ENCODE measurements at places on chromosomes 12 and 14.

DNA sequence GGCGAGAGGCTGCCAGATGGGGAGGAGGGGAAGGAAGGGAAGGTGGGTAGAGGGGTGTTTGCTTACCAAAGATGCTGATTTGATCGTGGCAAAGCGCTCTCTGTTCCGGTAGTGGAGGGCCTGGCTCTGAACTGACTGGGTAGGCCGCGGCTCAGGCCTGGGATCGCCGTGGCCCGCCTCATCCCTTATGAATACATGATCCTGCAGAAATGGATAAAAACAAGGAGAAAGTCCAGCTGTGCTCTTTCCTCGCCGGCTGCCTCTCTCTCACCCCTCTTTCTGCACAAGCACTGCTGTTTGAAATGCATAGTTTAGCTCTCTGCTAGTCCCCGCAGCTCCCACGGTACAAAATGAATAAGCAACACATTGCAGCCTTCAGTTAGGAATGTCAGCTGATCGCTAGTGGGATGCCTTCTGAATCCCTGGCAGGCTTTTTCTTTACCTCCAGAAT is 53.8 kb downstream of the PEBP1 start:
- DNase-seq: no peak

- DNase-seq: no peak
Measured at GRCh38 chr12:1428671-1429070, 165.7 kb downstream of the FBXL14 start.

GRCh38 chr12:68487721-68488309 is 122.9 kb upstream of the RAP1B start:
- DNase-seq: no peak

- no peak for DNase-seq
Measured at GRCh38 chr14:74348735-74349463, 628 bp downstream of the VRTN start.

- no peak for DNase-seq
Measured at GRCh38 chr14:96263347-96264199, 7.6 kb downstream of the BDKRB1 start.

- no peak for DNase-seq
Measured at GRCh38 chr12:107339932-107340331, 246.6 kb upstream of the CRY1 start.

GRCh38 chr12:61272441-61272840 is 987.8 kb upstream of the USP15 start:
- DNase-seq: no peak

DNA sequence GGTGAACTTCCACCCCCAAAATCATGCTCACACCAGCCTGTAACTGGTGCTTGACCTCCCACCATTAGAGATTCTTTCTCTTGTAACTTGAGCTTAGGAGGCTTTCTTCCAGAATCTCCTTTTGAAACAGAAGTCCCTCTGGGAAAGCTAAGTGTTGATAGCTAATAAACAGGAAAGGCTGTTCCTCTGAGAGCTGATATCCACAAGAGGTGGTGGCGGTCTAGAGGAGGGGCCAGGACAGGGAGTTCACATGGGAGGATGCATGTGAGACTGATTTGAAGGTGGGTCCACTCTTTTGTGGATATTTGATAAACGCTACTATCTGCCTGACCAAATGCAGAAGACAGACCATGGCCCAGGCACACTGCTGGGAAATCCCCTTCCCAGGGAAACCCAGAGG is 10.2 kb upstream of the PRMT8 start:
- no peak for DNase-seq

DNA sequence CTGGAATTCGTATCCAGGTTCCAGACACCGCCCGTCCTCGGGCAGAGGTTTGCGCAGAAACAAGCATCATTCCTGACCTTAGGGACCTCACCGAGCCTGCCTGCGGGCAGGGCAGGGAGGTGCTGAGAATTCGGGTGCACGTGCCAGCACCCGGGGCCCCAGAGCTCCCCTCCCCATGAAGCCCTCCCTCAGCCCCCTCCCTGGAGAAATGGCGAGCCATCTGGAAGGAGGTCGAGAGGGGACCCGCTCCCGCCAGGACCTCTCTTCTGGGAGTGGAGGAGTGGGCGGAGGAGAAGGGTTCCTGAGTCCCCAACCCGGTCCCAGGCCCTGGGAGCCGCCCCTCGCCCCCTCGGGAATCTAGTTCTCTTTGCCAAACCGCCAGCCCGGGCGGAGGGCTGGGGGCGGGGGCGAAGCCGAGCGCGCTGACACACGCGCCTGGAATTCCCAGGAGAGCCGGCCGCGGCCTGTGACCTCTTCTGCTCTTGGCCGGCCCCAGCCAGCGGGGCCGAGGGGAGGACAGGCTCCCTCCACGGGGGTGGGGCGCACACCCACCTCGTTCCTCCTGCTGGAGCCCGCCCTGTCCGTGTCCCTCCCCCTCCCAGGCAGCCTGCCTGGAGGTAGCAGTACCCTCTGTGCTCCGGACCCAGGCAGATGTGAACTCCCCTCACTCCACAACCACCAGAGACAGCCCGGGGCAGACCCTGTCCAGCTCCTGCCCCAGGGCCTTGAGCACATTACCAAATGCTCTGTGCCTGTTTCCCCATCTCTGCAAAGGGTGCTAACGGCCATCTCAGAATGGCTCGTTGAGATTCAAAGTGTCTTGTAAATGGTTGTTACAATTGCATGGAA is 23.0 kb upstream of the GPR132 start:
- DNase-seq: no peak

GRCh38 chr12:1932264-1932777 is 13.9 kb upstream of the CACNA2D4 start:
- no peak for DNase-seq

DNA sequence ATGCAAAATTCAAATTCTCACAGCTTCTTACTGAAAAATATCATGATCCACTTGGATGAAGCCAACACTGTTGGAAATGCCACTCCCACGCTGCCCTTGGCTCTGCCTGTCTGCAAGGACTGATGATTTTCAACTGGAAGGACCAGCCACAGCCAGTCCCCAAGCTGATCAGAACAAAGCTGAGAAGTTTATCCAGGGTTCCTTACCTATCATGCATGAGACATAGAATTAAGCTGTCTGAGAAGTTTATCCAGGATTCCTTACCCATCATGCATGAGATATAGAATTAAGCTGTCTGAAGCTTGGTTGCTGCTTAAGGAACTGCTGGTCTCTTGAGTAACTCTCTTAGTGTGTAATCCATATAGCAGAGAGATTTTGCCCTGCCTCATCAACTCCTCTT is 159.8 kb upstream of the TMEM260 start:
- no peak for DNase-seq

GRCh38 chr12:64240781-64241180 is 18.7 kb upstream of the KICS2 start:
- no peak for DNase-seq

GRCh38 chr12:103422328-103422727 is 73.4 kb downstream of the C12orf42 start:
- DNase-seq: no peak

- DNase-seq: no peak
Measured at GRCh38 chr14:23614395-23614828, 21.8 kb upstream of the DHRS2 start.

GRCh38 chr14:59293935-59294661 is 105.6 kb downstream of the DAAM1 start:
- DNase-seq: no peak

GRCh38 chr14:50510157-50510556 is 22.2 kb downstream of the MAP4K5 start:
- DNase-seq: no peak

DNA sequence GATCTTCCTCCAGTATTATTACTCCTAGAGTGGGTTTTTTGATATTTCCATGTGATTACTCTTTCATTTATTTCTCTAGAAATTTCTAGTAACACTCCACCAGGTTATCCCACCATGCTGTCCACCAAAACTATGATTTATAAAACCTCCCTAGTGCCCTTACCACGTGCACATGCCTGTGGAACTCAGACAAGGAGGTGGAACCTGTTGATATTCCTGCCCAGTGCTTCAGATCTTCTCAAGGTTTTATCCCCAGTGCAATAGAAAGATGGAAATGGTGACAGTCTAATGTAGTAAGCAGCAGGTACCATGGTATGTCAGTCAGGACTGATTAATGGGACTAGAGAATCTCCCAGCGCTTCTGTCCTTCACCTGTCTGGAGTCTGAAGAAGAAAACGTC is 3.5 kb upstream of the ARF3 start:
- DNase-seq: no peak

DNA sequence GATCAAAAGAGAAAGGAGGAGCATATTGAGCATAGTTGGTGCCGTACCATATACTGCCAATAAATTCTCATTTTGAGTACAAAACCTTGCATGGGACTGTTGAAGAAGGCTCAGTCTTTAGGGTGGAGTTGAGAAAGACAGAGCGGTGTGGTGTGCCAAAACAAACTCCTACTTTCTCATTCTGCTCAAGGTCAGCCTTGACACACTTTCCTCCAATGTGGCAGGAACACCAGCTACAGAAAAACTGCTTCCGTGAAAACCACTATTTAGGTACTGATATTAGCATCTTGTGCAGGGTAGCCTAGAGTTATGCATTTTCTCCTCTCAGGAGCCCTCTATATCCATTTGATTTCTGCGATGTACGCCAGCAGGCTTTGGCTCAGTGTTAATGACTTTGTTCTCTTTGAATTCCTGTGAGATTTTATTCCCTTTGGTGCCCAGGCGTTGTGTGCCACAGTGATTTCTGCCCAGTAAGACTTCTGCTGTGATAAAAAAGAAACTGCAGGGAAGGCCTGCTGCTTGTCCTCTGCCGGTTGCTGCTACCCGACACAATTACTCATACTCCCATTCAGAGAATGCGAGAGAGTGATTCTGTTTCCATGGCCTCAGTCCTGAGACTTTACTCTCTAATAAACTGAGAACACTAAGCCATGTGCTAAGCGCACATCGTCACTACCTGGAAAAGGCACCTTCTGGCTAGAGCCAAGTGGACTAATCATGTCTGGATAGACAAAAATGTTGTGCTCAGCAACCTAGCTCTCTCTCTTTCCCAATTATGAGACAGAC is 88.3 kb upstream of the MDM1 start:
- no peak for DNase-seq

DNA sequence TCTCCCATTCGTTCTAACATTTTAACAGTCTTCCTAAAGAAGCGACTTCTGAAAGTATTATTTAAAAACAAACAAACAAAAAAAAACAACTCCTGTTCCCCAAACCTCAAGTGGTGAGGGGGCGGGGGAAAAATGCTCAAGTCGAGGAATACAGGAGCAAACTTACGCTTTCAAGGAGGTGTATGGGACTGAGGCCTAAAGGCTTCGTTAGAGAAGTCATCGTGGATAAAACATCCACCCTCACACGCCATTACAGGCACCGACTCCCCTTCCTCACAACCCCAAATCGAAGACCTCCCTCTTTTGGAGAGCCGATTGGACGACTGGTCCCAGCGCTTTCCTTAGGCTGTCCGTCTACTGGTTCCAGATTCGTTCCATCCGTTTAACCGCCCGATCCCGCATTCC is 693 bp downstream of the CBX5 start:
- no peak for DNase-seq

DNA sequence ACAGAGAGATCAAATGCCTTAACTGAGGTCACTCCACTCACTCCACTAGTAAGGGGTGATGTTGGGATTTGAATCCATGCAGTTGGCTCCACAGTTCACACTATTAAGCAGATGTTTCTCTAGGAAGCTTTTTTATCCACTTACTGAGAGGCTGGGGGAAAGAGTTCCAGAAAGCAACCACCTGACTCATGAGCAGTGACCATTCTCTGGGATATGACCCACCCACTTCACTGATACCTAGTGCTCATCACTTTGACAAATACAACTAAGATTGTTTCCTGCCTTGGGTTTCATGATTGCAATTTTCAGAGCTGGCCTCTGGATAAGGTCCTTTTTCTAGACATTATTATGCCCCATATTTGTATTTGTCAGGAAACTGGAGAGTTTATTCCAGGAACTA is 152.1 kb upstream of the PLEKHG7 start:
- DNase-seq: no peak

GRCh38 chr14:68789821-68790643 is 2.8 kb downstream of the ZFP36L1 start:
- no peak for DNase-seq

DNA sequence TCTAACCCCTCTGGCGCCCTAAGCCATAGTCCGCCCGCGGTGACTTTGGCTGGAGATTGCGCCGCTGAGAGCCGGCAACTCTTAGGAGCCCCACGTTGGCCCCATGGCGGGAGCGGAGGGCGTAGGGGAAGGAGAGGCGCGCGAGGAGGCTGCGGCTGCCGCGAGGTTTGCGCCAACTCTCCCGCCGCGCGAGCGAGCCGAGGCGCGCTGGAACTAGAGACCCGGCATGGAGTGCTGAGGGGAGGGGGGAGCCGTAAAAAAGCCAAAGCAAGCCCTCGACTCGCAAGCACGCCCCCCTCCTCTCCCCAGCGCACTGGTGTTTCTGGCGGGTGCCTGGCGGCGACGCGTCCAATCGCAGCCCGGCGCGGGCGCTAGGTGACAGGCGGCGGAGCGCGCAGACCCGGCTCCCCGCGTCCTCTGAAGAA is at the start of gene SYT10:
Gene SYT10, minus strand, starts transcription at position 233 of the 425 bp plus-strand sequence. CDS start 297 bp downstream, outside the sequence.
- DNase-seq: peak; percentile 27

- no peak for DNase-seq
Measured at GRCh38 chr14:50845166-50845565, 14.2 kb upstream of the NIN start.

DNA sequence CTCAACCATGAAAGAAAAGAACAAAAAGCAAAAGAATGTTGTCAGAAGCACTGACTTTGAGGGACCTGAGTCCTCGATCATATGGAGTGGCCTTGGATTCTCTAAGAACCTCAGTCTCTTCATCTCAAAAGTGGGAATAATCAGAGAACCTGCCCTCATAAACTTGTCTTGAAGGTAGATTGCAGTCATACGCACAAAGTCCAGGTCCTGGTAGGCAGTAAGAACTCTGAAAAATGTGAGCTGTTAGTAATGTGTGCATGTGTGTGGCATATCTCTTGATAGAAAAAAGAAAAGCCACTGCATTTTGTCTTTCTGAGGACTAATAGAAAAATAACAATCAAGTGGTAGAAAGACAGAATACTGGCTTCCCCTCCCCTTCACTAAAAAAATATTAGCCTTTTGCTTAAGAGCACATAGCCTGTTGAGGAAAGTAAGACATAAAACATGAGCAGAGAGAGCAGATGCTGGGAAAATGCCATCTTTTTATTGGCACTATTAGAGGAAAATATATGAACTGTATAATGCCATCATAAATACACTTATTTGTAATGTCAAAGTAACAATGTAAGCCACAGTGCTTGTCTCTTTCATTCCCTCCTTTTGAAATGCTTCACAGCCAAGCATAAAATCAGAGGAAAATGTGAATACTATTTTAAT is 205.1 kb upstream of the TBX3 start:
- no peak for DNase-seq

GRCh38 chr14:67857778-67858350 is 38.3 kb downstream of the RAD51B start:
- DNase-seq: no peak

- no peak for DNase-seq
Measured at GRCh38 chr14:102908766-102909455, 13.6 kb upstream of the AMN start.

DNA sequence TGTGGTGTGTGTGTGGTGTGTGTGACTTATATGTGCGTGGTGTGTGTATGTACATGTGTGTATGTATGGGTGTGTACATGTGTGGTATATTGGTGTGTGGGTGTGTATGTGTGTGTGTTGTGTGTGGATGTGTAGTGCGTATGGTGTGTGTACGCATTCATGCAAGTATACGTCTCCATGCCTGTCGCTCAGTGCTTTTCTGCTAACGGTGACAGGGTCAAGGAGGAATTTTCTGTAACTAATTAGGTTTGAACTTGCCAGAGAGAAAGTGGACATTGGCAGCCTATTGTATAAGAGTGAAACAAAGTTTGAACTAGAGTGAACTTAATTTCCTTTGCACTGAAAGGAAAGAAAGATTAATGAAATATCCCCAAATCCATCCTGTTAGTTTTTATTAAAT is 120.9 kb upstream of the GSC start:
- no peak for DNase-seq

Data from mesothelial cell of epicardium (in vitro differentiated cells).